Panc1 (cell line): ENCODE measurements at places on chromosomes 16 and 17. TPM values are rescaled to one million over a fixed set of nuclear protein-coding genes. Genes with fewer than 3 reads are reported as not detected.

DNA sequence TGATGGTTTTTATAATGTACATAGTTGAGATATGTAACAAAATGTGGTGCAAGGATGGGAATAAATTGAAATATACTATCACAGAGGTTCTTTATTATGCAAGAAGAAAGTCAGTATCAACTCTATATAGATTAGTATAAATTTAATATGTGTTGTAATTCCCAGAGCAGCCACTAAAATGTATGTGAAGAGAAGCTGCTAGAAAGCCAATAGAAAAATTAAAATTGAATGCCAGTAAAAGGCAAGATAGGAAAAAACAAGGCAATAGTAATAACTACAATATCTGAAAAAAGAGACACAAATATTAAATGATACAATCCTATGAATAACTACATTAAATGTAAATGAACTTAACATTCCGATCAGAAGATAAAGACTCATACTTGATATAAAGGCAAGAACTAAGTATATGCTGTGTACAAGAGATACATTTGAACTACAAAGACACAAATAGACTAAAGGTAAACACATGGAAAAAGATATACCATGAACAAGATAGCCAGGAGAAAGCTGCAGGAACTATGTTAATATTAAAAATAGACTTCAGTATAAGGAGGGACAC is 92.0 kb downstream of the ABCA8 start:
- no peak for DNase-seq

- no peak for DNase-seq
Measured at GRCh38 chr16:90008708-90009145, 10.5 kb downstream of the DBNDD1 start.

DNA sequence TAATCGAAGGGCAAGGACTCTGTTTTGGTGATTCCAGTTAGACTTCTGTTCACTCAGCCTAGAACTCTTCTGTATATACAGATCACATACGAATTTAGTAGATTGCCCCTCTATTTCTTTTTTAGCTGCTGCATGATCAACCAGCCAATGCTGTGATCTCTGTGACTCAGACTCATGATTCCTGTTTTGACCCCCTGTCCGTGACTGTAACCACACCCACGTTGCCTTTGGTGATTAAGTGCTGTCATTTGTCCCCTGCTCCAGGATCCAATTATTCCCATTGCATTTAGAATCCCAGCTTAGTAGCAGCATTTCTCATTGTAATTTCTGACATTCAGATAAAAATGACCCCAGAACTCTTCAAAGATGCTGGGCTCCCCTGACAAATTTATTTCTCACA is 545.7 kb downstream of the NPIPA7 start:
- DNase-seq, result no peak

Gene TP53TG3B
- 0.18 TPM for total RNA-seq

Gene PLCG2
- total RNA-seq, result 10.8 TPM

GRCh38 chr17:28763804-28764266 is 20.0 kb downstream of the TRAF4 start:
- peak; percentile 42 for DNase-seq

Gene KCNG4
- not detected for total RNA-seq

Gene BCO1
- not detected for total RNA-seq

Gene ZC3H18
- total RNA-seq, result 45.9 TPM

Gene NPIPA5
- 0.26 TPM for total RNA-seq

Gene RDM1
- total RNA-seq, result 5.5 TPM

- DNase-seq, result no peak
Measured at GRCh38 chr17:42273474-42274252, 2.5 kb downstream of the STAT5B start.

GRCh38 chr17:63546308-63547082 is 3.8 kb upstream of the DCAF7 start:
- DNase-seq, result no peak

Gene LLGL2
- total RNA-seq, result 201 TPM

Gene MT1M
- 1.8 TPM for total RNA-seq

DNA sequence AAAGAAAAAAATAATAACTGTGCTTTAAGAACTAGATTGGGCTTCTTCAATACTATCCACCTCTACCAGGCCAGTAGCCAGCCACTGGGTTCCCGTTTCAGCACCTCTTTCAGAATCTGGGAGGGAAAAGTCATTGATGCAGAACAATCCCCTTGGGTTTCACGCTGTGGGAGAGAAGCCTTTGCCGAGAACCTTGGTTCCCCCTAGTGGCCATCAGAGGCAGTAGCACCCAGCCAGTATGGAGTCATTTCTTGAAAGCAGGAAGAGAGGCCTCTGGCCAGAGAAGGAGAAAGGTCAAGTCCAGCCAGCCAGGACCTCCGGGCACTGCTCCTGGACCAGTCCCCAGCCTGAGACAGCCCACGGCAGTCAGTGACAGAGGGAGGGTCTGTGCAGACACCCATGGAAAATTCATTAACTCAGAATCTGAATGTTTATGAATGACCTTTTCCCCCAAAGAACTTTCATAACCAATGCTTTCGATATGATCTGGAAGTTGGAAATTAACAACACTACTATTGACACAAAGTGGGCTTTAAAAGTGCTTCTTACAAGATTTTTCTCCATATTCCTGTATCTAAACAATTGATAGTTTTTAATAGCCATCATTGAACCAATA is 51.2 kb upstream of the CDH5 start:
- DNase-seq, result peak; percentile 47

DNA sequence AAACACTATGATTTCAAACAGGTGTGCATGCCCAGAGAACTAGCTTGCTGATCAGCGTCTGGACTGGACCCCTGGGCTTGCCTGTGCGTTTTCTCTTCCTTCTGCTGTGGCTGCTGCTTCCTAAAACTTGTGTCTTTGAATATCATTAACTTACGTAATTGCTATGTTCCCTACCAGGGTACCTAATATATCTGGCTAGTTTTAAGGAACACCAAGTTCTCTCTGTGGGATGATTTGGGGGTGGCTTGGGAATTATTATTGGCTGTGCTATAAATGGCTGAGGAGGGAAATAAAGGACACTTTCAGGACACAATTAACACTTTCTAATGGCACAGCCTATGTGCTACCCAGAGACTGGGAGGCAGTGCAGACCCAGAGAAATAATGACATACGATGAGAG is 606.0 kb upstream of the RBFOX1 start:
- no peak for DNase-seq

DNA sequence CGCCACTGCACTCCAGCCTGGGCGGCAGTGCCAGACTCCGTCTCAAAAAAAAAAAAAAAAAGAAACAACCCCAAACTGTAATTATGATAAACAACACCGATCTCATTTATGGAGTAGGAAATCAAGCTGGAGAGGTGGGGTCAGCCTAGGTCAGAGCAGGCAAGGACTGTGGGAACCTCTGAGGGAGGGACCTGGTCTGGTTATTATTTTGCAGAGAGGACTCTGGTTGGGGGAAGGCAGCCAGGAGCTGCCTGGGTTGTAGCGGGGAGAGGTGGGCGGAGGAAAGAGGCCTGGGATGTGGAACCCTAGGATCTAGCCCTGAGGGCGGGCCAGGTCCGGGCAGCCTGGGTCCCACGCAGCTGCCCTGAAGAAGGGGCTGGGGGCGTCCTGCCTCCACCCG is 10.9 kb upstream of the HS3ST6 start:
- no peak for DNase-seq

Gene PIK3R6
- not detected for total RNA-seq

Gene TSPOAP1
- 0.05 TPM for total RNA-seq

- no peak for DNase-seq
Measured at GRCh38 chr17:50172130-50172529, 6.3 kb downstream of the SGCA start.

DNA sequence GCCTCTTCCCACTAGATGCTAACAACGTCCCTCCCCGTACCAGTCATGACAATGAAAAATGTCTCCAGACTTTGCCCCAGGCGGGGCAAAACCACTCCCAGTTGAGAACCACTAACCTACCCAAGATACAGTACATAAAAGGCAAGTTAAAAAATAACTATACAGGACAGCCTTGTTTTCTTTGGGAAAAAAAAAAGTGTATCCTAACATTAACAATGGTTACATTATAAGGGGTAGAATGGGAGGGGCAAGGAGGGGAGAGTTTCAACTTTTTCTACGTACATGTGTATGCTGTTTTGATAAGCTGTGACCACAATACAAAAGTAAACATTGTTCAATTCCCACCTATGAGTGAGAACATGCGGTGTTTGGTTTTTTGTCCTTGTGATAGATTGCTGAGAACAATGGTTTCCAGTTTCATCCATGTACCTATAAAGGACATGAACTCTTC is 94.9 kb downstream of the TOX3 start:
- DNase-seq, result no peak

Gene GPR179
- 0.03 TPM for total RNA-seq

Gene SKAP1
- 0.90 TPM for total RNA-seq

- no peak for DNase-seq
Measured at GRCh38 chr16:3792472-3793012, 75.2 kb upstream of the TRAP1 start.

DNA sequence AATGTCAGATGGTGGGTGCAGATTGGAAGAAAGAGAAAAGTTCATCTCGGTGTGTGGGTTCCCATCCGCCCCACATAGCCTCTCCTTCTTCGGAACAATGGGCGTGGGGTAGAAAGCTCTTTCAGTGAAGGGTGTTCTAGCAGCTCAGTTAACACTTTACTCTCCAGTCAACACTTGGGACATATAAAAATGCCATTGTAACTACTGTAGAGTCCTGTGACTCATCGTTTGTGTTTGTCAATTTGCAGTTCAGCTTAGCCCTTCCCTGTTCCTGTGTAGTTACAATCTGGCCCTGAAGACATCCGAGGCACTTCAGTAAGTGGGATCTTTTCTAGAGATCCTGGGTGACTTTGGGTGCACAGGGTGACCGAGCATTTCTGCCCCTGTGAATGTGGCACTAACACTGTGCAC is 11.5 kb upstream of the CLEC18C start:
- DNase-seq, result peak; percentile 22

DNA sequence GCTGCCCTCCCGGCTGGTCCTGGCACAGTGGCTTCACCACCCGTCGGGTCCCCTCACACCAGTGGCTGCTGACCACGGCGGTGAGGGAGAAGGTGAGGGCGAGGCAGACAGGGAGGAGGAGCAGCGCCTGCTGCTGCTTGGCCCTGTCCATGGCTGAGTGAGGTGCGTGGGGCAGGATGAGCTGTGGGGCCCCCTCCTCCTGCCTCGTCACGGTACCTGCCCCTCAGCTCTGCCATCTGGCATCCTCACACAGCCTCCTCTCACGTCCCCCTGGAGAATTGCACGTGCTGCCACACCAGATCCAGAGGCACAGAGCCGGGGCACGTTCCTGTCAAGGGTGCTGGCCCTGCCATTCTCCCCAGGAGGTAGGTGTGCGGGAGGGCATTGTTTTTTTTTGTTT is at the start of gene GSG1L2:
GSG1L2 (minus strand) TSS at position 159 of the 400 bp plus-strand sequence; CDS start at position 151, 8 bp downstream.
- no peak for DNase-seq

DNA sequence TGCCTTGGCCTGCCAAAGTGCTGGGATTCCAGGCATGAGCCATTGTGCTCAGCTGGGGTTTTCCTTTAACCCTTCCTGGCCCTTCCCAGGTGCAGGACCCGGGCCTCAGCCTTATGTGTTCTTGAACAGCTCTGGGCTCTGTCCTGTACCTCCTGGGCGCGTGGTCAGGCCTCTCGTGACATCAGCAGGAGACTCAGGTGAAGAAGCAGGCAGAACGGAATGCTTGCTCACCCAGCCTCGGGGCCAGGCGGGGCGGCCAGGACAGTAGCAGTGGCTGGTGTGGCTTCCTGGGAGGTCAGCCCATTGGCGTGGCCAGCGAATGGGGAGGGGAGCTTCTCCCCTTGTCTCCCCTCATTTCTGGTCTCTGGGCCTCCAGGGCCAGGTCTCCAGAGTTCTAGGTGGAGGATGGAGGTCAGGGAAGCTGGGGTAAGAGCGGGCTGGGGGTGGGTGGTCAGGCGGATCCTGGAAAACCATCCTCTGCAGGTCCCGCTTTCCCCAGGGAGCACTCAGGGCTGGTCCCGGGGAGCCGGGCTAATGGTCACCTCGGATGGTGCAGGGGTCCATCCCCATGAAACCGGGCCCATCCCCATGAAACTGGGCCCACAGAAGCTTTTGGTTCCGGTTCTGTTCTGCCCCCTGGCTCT is 281.5 kb downstream of the SEC14L1 start:
- DNase-seq, result no peak

DNA sequence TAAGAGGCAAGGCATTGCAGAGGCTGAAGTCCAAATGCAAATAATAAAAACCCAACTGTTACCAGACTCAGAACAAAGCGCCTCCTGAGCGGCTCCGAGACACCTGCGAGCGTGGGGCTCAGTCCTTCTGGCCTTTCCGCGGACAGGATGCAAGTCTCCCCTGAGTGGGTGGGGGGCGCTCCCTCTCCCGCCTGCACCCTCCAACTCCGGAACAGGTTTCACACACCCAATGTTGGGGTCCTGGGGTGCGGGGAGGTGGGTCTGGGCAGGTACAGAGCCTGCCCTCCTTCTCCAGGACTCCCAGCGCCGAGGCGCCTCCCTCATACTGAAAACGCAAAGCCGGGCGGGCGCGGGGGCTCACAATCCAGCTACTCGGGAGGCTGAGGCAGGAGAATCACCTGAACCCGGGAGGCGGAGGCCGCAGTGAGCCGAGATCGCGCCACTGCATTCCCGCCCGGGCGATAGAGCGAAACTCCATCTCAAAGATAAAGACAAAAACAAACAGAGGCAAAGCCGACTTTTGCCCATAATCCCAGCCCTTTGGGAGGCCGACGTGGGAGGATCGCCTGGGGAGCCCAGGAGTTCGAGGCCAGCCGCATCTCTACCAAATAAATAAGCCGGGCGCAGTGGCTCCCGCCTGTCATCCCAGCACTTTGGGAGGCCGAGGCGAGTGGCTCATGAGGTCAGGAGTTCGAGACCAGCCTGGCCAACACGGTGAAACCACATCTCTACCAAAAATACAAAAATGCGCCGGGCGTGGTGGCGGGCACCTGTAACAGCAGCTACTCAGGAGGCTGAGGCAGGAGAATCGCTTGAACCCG is 893 bp downstream of the GINS2 start:
- no peak for DNase-seq

GRCh38 chr16:27364493-27365141 is 37.4 kb upstream of the IL21R start:
- DNase-seq, result no peak

DNA sequence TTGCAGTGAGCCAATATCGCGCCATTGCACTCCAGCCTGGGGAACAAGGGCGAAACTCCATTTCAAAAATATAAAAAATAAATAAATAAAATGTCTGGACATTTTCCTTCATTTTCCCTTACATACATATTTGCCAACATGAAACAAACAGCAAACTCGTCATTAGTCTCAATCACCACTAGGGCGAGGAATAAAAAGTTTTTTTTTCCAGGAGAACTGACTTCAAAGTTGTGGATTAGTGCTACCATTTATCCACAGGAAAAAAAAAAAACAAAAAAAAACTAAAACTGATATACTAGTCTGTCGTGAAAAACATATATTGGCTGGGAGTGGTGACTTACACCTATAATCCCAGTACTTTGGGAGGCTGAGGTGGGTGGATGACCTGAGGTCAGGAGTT is 77.0 kb upstream of the MTMR4 start:
- DNase-seq, result no peak

Gene UNC45B
- total RNA-seq, result not detected

Gene IL21R
- total RNA-seq, result 0.10 TPM

Gene CES3
- total RNA-seq, result not detected

- DNase-seq, result no peak
Measured at GRCh38 chr17:51706093-51706492, 445.7 kb downstream of the UTP18 start.

Gene TBC1D3H
- not detected for total RNA-seq

GRCh38 chr16:3454093-3454492 is 10.6 kb downstream of the NAA60 start:
- no peak for DNase-seq

GRCh38 chr17:21419299-21420239 is 43.4 kb downstream of the KCNJ12 start:
- no peak for DNase-seq
